ENCODE measurements at places on chromosomes 4 and X.

- no peak for DNase-seq
Observed at GRCh38 chr4:60744767-60745166, 455.4 kb upstream of the ADGRL3 start.

DNA sequence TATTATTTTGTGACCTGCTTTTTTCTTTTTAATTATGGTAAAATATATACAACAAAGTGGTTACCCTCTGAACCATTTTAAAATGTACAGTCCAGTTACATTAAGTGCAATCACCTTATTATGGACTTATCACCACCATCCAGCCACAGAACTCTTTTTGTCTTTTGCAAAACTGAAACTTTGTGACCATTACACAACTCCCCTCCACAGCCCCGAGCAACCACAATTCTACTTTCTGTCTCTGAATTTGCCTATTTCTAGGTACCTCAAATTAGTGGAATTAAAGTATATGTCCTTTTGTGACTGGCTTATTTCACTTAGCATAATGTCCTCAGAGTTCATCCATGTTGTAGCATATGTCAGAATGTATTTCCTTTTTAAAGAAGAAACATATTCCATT is 39.3 kb upstream of the WWC2 start:
- no peak for DNase-seq

DNA sequence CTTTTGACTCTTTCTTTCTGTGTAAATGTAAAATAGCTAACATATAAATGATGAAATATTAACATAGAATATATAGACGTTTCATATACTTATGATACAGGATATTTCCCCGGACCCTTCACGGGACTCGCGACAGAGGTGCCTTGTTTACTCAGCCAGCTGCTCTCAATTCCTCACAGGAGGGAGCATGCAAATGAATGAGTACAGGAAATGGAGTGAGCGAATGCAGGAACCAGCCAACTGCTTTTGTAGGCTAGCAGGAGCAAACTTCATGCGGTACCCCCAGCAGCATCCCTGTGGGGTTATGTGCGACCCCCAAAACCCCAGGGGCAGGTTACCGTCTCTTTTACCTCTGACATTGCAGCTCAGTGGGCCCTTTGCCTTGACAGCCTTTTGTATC is 110.3 kb upstream of the PDHA2 start:
- no peak for DNase-seq

DNA sequence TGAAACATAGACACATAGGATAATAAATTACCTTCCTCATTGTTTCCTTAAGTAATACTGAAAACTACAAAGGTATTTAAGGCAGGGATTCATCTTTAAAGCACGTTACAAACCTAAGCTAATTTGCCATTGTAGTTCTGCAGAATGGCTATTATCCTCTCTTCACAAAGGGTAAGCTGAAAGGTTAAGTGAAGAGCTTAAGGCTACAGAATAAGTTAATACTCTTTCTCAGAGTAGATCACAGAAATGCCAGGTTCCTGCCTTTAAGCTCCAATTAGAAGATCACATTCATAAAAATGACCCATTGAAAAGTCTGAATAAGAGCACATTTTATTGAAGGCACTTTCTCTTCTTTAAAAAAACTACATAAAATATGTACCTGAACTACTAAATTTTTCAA is 42.1 kb upstream of the PRDM5 start:
- DNase-seq, result no peak

DNA sequence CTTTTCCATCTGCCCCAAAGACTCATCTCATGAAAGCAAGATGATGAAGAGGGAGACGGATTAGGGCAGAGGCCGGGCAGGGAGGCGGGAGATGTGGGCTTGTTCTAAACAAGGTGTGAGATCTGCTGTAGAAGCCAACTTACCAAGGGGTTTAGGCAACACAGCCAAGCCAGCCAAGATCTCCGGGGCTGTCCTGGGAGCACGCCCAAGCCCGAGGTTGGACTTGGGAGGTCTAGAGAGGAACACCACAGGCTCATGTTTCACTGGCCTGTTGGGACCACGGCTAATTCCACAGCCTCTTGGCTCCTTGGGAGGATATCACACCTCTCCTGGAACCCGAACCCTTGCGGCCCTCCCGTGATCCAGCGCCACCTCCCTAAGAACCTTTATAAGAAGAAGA is 171.4 kb downstream of the CRLF2 start:
- DNase-seq, result no peak

DNA sequence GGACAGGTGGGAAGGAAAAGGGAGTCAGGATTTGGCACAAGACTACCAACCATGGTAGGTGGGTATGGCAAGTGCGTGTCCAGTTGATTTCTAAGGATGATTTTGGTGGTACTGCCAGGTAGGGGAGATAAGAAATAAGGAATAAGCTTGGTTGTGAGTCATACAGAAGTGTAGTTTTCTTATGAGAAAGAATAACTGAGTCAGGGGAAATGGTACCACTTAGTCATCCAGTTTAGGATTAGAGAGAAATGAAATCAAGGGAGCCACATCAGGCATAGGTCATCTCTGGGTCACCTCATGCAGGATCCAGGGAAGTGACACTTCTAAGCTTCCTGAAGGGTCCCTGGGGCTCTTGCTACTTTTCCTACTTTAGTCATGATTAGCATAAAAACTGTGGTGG is 107.1 kb upstream of the C1GALT1C1 start:
- DNase-seq, result no peak

GRCh38 chr4:86523333-86523732 is 70.8 kb upstream of the PTPN13 start:
- DNase-seq, result no peak

DNA sequence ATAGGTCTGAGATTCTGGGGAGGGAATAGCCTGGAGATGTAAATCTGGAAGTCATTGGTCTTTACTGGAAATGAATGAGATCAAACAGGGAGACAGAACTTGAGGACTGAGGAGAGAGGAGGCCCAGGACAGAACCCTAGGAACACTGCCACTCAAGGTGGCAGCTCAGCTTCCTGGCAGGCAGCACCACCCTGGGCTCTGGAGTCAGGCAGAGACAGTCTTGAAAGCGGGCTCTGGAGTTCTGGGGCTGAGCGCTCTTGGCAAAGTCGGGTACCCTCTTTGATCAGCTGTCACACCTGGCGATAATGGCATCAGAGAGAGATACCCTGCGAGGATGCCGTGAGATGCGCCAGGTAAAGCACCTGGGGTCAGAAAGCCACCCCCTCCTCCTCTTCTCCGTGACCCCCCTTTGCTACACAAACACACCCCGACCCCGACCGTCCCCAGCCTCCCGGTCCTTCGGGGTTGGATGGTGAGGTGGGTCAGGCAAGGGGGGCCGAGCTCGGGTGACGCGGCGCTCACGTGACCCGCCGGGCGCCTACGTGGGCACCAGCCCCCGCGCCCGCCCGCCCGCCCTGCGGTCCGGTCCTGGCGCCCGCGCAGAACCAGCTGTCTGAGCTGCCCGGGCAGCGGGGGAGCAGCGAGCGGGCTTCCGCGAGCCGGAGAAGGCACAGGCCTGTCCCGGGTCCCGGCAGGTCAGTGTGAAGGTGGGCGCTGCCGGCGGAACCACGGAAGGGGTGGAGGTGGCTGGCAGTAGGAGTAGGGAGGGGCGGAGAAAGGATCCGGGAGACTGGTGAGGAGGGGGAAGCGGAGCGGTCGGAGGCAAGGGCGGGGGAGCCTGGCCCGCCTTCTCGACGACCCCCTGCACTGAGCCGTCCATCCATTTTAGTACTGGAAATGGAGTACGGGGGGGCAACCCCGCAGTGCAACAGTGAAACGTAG is at the start of gene TCEAL3:
Gene TCEAL3 (plus strand): TSS at position 600 of the 942 bp plus-strand sequence. CDS start 1,102 bp downstream, outside the sequence.
- peak; percentile 62 for DNase-seq

- no peak for DNase-seq
Observed at GRCh38 chrX:31245714-31246113, 173.9 kb upstream of the FTHL17 start.

DNA sequence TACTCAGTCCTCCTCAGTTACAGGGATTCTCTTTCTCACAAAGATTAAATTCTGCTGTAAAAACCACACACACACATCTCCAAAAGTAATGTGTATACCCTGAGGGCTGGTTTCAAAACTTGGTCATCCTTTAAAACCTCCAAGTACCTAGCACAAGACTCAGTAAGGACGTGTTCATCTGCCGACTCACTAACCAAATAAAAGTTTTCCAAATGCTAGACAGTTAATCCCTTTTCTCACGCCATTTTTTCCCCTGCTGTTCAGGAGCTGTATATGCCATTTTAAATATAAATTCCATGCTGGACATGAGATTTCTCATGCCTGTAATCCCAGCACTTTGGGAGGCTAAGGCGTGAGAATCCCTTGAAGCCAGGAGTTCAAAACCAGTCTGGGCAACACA is 3.9 kb upstream of the SAT1 start:
- DNase-seq, result no peak

GRCh38 chr4:151013944-151014343 is 1.1 kb downstream of the LRBA start:
- DNase-seq, result no peak

GRCh38 chr4:2696423-2696822 is 59.7 kb downstream of the TNIP2 start:
- DNase-seq, result peak; percentile 70

DNA sequence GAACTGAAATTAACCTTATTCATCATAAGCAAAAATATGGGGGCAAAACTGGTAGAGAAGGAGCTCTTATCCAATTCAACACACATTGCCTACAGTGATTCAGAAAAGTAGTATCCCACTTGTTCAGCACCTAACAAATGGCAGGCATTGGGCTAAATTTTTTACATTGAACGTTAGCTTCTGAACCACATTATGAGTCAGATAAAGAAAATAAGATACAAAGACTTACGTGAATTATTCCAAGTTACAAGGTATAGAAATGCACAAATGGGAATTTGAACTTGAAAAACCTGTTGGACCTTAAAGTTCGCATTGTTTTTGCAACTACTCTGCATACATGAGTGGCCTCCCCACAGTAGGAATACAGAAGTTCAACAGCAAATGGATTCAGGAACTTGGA is 210.6 kb downstream of the LDB2 start:
- DNase-seq, result no peak

GRCh38 chrX:110156167-110156754 is 153.3 kb downstream of the TMEM164 start:
- no peak for DNase-seq

GRCh38 chrX:71098951-71099506 is 3.4 kb downstream of the FOXO4 start:
- no peak for DNase-seq

Data from mucosa of descending colon (tissue), 3 donors.